ENCODE measurements at places on chromosomes 5 and 9. TPM values are rescaled to one million over a fixed set of nuclear protein-coding genes. Genes with fewer than 3 reads are reported as not detected.

ANKRD55 gene
- not detected for total RNA-seq

MLANA gene
- total RNA-seq, result 6.3 TPM

PCDHA13 gene
- not detected for total RNA-seq

ADAMTS16 gene
- total RNA-seq, result not detected

KCNMB1 gene
- total RNA-seq, result 0.55 TPM

C6 gene
- 3.0 TPM for total RNA-seq

NSMF gene
- 27.4 TPM for total RNA-seq

SPZ1 gene
- total RNA-seq, result not detected

DNA sequence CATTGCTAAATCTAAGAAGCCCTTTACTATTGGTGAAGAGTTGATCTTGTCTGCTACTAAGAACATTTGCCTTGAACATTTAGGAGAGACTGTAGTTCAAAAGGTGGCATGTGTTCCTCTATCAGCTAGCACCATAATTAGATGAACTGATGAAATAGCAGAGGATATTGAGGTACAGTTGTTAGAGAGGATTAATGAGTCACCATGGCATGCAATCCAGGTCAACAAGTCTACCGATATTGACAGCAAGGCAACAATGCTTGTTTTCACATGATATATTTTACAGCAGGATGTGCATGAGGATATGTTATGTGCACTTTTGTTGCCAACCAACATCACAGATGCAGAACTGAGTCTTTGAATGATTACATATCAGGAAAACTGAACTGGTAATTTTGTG lies 134.3 kb upstream of the CDH9 start:
- no peak for DNase-seq

- DNase-seq, result no peak
These were observed 5.6 kb upstream of the GZMA start for GRCh38 chr5:55096861-55097260.

- DNase-seq, result no peak
These were observed 80.2 kb downstream of the FGF18 start for GRCh38 chr5:171499611-171500010.

GRCh38 chr5:56950626-56951125 lies 1.2 kb downstream of the MIER3 start:
- DNase-seq, result peak; percentile 94

GRCh38 chr5:126358525-126358924 lies 64.7 kb upstream of the GRAMD2B start:
- DNase-seq, result no peak

GRCh38 chr5:135996611-135997010 lies 32.2 kb upstream of the TGFBI start:
- DNase-seq, result no peak

- no peak for DNase-seq
These were observed 249.4 kb downstream of the NPR3 start for GRCh38 chr5:32960340-32961058.

- DNase-seq, result no peak
These were observed 194.7 kb downstream of the SPATA31D1 start for GRCh38 chr9:82183181-82183860.

GRCh38 chr5:55601204-55601618 lies 66.4 kb upstream of the PLPP1 start:
- DNase-seq, result peak; percentile 87

- DNase-seq, result no peak
These were observed 26.1 kb upstream of the CKMT2 start for GRCh38 chr5:81207009-81207408.

DNA sequence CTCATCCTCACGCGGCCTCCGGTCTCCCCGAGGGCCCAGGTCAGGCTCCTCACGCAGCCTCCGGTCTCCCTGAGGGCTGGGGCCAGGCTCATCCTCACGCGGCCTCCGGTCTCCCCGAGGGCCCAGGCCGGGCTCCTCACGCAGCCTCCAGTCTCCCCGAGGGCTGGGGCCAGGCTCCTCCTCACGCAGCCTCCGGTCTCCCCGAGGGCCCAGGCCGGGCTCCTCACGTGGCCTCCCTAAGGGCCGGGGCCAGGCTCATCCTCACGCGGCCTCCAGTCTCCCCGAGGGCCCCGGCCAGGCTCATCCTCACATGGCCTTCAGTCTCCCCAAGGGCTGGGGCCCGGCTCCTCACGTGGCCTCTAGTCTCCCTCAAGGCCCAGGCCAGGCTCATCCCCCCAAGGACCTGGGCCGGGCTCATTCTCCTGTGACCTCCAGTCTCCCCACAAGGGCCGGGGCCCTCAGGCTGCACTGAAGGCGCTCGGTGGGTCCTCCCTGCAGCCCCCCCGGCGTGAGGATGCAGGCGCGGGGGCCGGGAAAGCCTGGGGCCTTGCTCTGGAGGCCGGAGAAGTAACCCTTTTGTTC lies 51.2 kb upstream of the FCN2 start:
- DNase-seq, result no peak

- DNase-seq, result no peak
These were observed 85.4 kb downstream of the TMEM161B start for GRCh38 chr5:88183255-88183654.

DNA sequence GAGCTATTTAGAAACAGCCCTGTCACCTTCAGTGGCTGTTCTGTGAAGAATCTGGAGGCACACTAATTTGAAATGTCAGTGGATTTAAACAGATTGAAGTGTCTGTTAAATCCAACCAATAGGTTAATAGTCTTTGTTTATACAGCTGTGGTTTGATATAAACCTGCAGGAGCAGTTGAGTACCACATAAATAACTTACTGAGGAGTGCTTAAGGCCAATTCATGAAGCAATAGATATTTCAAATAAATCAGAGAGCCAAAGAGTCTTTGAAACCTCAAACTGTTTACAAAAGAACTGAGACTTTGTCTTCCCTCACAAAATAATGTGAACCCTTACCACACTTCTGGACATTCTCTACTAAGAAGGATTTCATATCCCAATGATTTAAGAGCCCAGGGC lies 111.9 kb downstream of the FEM1C start:
- DNase-seq, result no peak

GRCh38 chr9:69937360-69937759 lies 106.3 kb upstream of the MAMDC2 start:
- no peak for DNase-seq

DNA sequence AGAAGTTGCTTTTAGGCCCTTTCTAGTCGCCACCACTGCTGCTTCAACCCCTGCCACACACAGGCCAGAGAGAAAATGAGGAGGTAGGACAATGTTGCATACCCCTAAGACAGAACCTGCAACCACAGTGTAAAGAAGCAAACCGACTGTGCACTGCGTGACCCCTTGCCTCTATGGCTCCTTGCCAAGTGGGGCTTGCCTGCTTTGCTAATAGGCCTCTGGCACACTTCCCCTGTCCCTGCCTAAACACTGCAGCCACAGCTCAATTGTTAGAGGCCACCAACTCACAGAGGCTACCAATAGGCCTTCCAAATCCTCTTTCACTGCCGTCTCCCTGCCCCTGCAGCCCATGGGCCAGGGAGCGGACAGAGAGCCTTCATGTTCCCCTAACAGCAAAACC lies 280.1 kb downstream of the CDH10 start:
- DNase-seq, result no peak

DNA sequence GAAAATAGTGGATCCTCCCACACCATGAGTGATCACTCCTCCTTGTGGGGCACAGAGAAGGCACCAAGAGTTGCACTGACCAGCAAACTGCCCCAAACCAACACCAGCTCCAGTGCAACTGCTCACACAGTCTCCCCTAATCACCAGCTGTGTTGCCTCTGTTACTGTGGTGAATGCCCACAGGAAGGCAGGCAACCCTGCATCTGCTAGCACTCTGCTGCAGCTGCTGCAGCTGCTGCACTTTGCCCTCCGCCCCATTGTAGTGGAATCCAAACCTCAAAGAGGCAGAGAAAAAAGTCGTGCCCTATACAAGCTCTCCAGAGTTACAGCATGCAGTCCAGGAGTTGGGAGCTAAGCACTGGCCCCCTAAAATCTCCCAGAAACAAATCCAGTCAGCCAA lies 339.6 kb downstream of the TRIM36 start:
- no peak for DNase-seq

DNA sequence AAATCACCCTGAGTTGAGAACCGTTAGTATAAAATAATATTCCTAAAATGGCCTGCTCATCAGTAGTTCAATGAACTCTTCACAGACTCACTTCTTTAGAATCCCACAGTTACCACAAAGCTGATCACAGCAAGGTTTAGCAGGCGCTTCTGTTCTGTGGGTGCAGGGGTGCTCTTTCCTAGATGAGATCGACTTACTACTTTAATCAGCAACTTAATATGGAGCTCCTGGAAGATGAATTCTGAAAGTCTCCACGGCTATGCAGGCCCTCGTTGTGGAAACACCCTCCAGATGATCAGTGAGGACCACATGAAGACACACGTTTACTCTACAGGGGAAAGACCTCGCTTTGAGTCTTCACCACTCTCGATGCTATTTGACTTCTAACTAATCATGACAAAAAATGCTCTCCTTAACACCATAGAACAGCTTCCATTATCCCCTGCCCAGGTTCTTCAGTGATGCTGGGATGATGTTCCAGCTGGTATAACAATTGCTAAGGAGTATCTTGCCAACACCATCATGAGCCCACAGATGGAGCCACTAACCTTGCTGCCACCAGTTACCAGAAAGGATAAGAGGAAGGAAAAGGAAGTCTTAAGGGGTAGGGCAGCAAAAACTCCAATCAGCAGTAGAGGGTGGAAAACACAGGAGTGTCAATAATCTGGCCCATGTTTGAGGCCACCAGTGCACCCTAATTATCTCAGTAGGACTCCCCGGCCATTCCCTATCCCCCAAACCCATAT lies 17.9 kb upstream of the GPX8 start:
- DNase-seq, result no peak

DNA sequence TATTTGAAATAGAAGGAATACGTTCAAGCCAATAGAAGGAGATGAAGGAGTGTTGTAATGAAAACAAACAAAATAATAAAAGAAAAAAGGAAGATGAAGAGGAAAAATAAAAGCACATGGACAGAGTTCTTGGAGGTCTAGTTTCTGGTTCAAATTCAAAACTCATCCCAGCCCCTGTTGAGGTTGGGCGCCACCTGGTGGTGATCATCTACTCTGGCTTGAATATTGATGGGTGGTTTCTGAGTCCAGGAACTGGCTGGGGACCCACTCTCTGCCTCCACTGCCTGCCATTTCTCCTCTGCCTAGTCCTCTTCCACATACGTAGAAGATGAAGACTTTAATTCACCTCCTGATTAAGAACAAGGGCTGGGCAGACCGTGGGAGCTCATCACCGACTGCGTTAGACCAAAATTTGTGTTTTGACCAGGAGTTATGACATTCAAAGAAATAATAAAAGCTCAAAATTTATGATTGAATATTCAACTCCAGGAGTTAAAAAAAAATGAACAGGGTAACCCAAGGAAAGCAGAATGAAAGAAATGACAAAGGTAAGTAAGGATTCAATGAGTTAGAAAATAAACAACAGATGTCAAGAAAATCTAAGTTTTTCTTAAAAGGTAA lies 99.0 kb upstream of the SLC1A3 start:
- peak; percentile 74 for DNase-seq

GRCh38 chr5:163571744-163572143 lies 66.3 kb downstream of the MAT2B start:
- no peak for DNase-seq

DNA sequence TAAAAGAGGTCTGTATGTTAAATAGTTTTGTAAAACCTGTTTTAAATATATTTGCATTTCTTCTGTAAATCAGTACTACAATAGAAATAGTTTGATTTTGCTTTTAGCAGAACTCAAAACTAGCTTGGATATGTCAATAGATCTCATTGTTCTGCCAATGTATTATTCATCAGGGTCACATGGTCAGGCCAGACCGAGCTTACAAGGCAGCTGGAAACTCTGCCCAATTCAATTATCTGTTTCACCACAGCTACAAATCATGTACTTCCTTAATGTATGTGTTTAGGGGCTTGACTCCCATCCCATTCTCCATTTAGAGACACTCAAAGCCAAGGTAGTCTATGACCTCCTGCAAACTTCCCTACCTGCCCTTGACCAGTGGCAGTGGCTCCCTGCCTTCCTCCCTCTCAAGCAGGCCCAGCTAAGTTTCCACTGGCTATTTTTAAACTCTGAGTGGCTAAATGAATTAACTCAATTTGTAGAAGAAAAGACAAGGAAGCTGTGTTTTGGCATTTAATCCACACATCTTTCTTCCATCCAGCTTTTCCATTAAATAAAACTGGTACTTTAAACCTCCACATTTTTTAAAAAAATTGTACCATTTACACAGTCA lies 46.4 kb upstream of the SELENOP start:
- DNase-seq, result no peak
